ENCODE measurements at places on chromosomes 7 and 10.

- DNase-seq, result peak; percentile 77
Observed at GRCh38 chr10:79403441-79404230, 41.8 kb downstream of the ZCCHC24 start.

- DNase-seq, result no peak
Observed at GRCh38 chr10:125991392-125991791, 95.0 kb downstream of the FANK1 start.

GRCh38 chr7:100677308-100678267 is 4.0 kb downstream of the GNB2 start:
- DNase-seq, result no peak

DNA sequence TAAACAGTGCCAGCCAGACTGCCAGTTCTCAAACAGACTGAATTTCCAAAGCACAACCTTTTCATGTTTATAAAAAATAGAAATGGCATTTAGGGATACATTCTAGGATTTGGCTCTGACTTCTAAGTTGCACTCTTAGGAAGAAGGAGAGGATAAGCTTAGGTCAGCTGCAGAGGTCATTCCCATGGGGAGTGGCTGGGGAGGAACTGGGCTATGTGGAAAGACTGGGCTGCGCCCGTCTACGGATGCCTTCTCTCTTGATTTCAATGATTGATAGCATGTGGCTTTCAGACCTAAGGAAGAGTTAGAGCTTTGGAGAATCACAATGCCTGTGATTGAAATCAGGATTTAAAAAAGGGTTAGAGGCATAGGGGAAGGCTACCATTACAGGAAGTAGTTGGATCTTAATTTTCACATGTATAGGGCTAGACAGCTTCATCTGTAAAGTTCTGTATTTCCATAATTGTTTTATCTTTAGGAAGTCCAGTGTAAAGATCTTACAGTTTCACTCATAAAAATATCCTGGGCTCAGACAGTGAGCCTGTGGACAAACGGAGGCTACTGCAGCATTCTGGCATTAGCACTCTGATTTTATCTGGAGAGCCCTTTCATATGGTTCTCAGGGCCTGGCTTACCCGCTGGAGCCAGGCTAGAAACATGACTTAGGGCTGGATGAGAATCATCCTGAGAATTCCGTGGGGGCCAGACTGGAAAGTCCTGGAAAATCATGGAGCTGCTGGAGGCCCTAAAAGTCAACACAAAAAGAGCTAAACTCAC is 29.5 kb downstream of the NUDT5 start:
- DNase-seq, result no peak

DNA sequence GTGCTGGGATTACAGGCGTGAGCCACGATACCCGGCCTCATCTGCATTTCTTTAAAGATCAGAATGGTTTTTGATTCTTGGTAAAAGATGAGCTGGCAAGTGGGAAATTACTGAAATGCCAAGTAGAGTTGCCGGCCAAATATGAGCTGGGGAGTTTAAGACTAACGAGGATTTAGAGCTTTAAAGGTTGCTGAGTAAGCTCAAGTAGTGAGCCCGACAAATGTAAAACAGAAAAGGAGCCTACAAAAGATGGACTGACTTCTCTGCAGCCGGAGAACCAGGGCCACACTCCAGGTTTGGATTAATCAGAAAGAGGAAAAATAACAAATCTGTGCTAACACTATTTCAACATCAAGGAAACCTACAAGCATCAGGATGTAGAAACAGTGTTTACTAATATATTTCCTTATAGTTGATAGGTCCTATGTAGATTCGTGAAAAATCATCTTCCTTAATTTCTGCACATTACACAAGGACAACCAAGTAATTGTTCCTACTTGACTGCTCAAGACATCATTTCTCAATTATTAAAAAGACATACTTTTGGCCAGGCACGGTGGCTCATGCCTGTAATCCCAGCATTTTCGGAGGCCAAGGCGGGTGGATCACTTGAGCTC is 49.6 kb downstream of the MPP7 start:
- DNase-seq, result no peak

GRCh38 chr10:79119306-79119705 is 50.5 kb downstream of the ZMIZ1 start:
- DNase-seq, result no peak

DNA sequence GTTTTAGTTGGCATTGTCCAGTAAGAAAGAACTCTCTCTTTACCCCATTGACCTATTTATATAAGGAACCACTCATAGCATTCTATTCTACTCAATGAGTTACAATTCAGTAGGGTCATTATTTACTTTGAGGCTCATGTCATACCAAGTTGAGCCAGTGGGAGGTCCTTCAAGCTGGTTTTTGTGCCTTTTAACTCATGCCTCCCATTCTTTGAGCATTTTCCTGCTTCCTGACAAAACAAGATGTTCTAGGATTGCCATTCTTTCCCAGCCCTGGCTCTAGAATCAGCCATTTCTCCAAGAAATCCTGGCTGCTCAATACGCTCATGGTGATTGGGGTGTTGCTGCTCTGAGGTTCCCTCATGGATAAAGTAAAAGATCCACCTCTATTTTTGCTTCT is 250.1 kb downstream of the ABCA13 start:
- DNase-seq, result no peak

GRCh38 chr10:51965451-51965850 is 266.1 kb upstream of the CSTF2T start:
- DNase-seq, result no peak

GRCh38 chr10:23886355-23886754 is 322.6 kb upstream of the KIAA1217 start:
- DNase-seq, result no peak

DNA sequence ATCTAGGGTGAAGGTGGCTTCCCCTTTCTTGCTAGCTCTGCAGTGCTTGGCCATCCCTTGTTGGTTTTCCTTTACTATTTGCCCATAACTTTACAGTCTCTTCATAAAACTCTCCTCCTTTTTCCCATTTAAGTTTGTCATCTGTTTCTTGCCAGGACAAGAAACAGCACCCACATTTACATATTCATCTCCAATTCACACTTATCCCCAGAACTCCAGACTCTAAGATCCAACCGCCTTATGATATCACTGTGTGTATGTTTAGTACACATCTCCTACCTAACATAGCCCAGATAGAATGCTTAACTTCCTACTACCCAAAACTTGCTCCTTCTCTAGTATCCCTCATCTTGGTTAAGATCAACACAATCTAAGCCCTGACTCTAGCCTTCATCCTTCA is 622.2 kb downstream of the KCNMA1 start:
- DNase-seq, result no peak

- peak; percentile 39 for DNase-seq
Observed at GRCh38 chr7:100372256-100372655, 1.0 kb upstream of the PILRA start.

DNA sequence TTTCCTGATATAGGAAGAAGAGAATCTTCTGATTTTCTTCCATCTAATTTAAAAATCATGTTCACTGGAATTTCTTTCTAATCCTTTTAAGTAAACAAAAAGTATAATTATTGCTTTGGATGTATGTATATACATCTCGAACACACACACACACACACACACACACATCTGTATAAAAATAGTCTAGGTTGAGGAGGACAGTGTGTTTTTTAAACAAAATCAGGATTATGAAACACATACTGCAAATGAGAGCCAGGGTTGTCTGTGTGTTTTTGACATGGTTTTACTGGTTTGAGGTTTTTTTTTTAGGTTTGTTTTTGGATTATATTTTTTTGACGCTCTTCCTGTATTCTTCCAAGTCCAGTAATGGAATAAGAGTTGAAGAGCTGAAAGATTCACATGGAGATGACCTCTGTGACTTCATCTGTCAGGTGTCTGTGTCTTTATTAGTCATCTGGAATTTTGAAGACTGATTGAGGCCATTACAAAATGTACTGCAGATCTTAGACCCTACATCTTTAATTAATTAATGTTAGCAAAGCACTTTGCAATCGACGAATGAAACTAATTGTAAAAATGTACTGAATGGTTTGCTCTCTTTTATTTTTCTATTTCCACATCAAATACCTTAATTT is 237.1 kb downstream of the SUGCT start:
- no peak for DNase-seq

- no peak for DNase-seq
Observed at GRCh38 chr10:95352684-95353083, 61.9 kb upstream of the PDLIM1 start.

DNA sequence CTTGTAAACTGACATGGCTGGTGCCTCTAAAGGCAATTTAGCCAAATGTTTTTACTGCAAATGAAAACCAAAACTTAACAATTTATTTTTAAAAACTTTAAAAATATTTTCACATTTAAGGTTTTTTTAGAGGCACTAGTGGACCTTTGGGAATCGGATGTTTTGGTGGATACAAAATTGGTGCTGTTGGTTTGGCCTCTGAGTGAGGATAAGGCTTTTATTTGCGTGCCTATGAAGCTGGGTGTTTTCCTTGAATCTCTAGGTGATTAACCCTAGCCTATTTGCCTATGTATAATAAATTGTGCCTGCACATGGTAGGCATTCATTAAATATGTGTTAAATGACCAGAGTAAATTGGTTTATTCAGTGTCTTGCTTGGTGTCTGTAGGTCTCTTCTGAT is 2.9 kb upstream of the SGCE start:
- peak; percentile 32 for DNase-seq
